NCI-H2081 treated with DMSO at 0.1 percent for 48 hours (cell line): ENCODE measurements at places on chromosomes 6 and 20.

DNA sequence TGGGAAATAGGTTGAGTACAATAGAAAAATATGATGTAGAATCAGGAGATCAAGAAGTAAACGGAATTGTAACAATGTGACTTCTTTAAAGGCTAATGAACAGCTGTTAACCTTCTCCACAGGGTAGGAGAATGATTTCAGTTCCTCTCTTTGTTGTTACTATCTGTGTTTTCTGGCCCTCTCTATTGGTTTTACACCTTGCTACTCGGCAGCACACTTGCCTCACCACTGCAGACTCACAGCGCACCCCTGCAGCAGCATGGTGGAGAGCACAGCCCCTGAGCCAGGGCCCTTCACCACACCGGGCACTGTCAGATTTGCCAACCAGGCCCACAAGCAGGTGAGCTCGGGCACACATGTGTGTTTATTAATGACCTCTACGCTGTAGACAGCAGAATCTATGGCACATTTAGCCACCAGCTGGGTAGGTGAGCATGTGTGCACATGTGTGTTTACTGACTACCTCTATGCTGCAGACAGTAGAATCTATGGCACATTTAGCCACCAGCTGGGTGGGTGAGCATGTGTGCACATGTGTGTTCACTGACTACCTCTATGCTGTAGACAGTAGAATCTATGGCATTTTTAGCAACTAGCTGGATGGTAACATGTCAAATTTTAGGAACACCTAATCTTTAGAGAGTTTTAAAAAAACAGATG is 16.8 kb downstream of the SFT2D1 start:
- no peak for DNase-seq

DNA sequence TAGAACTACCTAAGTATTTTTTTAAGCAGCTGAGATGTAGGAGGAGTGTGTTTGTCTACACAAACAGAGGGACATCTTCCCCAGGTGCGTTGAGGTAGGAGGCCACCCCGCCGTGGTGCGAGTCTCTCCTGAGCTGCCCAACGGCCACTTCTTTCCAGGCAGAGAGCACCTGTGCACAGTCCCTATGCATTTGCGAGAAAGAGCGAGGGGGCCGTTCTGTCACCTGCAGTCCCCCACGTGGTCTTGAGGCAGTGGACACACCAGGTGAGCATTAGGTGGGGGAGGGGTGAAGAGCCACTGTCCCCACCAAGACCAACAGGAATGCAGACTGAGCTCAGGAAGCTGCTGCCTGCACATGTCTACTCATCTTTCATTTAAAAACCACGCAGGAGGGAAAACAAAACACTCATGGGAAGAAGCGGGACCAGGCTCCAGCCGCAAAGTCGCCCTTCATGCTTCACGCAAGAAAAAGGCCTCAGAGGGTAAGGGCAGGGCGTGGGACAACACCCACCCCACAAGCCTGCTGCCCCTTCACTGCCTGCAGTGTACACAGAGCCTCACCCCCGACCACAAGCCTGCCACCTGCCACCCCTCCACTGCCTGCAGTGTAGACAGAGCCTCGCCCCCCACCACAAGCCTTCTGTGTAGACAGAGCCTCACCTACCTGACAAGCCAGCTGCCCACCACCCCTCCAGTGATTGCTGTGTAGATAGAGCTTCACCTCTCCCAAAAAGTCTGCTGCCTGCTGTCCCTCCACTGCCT is 142.0 kb downstream of the DLL1 start:
- no peak for DNase-seq

- DNase-seq = no peak
Observed at GRCh38 chr20:50308166-50308512, 117.5 kb downstream of the CEBPB start.

DNA sequence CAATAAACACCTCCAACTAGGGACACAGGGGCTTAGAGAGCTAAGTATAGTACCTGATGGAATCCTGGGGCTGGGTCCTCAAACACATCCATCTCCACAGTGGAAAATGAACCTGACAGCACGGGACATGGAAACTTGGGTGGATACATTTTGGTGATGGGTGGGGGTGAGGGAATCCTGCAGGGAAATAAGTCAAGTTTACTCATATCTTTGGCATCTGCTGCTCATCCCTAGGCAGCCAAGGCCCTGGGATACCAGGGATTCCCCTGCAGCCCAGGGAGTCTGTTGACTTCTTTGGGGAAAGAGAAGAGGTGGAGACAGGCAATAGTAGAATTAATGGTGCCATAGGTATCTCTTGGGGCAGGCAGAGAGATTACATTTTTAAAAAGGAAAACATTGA is 6.6 kb downstream of the APOBEC2 start:
- no peak for DNase-seq

- no peak for DNase-seq
Observed at GRCh38 chr6:45387236-45387635, 9.5 kb upstream of the SUPT3H start.
